ENCODE measurements at places on chromosomes 6 and 20. TPM values are rescaled to one million over a fixed set of nuclear protein-coding genes. Genes with fewer than 3 reads are reported as not detected.

The HEY2 gene
- 6.2 TPM for polyA plus RNA-seq

The SUN5 gene
- not detected for polyA plus RNA-seq

The SEL1L2 gene
- 0.80 TPM for polyA plus RNA-seq

The APCDD1L gene
- polyA plus RNA-seq, result 0.07 TPM

The BIRC7 gene
- polyA plus RNA-seq, result not detected

The DSP gene
- 0.10 TPM for polyA plus RNA-seq

The GPX5 gene
- polyA plus RNA-seq, result not detected

The MUC21 gene
- 0.07 TPM for polyA plus RNA-seq

The TRIM31 gene
- 0.15 TPM for polyA plus RNA-seq

The EEF1A2 gene
- polyA plus RNA-seq, result 952 TPM

The TSHZ2 gene
- polyA plus RNA-seq, result 0.94 TPM

The VGLL2 gene
- polyA plus RNA-seq, result 13.1 TPM

The TAGAP gene
- polyA plus RNA-seq, result 0.06 TPM

The C6orf118 gene
- not detected for polyA plus RNA-seq

The POFUT1 gene
- polyA plus RNA-seq, result 7.8 TPM

DNA sequence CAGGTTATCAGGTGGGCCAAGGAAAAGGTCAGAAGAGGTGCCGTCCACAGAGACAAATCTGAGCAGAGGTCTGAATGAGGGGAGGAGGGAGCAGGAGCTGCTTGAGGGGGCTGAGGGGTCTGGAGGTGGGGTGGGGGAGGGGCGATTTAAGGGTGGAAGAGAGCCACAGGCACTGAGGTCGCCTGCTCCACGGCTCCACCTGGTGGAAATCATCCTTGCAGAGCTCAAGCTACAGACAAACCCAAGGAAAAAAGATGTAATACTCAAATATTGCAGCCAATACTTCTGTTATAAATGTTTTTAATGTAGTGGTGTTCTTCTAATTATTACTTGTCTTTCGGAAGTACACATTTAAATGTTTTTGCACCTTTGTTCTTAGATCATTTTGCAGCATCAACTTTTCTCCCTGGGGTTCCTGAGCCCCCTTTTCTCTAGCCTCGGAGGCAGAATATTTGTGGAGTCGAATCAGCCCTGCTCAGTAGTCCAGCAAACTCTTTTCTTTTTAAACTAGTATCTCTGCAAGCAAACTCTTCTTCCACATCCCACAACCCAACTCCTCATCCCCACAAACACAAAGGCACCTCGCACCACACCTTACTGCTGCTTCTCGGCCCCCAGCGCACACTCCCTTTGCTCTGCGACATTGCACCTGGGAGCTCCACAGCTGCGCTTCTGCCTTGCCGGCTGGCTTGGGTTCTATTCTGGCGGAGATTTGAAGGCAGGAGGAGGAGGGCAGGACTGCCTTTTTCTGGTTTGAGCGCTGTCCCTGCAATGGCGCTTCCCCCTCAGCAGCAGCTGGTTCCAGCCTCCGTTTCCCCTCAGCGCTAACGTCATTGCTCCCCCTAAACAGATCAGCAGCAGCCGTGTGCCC lies 51.0 kb upstream of the TFAP2A start:
- DNase-seq, result no peak

DNA sequence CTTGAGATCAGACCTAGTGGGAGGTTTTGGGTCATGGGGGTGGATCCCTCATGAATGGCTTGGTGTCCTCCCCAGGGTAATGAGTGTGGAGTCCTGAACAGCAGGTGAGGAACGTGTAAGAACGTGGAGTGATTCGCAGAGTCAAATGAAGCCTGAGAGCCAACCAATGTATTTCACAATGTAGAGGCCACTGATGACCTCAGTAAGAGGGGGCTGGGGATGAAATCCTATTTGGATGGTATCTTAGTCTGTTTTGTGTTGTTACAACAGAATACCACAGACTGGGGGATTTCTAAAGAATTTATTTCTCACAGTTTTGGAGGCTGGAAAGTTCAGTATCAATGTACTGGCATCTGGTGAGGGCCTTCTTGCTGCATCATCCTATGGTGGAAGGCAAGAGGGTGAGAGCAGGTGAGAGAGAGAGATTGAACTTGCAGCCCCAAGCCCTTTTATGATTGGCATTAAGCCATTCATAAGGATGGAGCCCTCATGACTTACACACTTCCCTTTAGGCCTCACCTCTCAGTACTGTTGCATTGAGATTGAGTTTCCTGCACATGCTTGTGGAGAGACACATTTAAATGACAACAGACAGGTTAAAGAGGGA lies 47.3 kb upstream of the HIVEP1 start:
- DNase-seq, result no peak

- no peak for DNase-seq
Observed at GRCh38 chr20:39631557-39631956, 669.4 kb downstream of the DHX35 start.

- DNase-seq, result no peak
Observed at GRCh38 chr6:140040396-140040795, 665.9 kb upstream of the CITED2 start.

- no peak for DNase-seq
Observed at GRCh38 chr20:63471981-63472831, at the start of gene KCNQ2. Gene KCNQ2, minus strand, starts transcription at chr20:63472655. Its CDS starts 192 bp downstream, at chr20:63472463.

- peak; percentile 48 for DNase-seq
Observed at GRCh38 chr6:150251566-150252186, 108.8 kb downstream of the PPP1R14C start.

- no peak for DNase-seq
Observed at GRCh38 chr6:127859956-127860355, 40.9 kb downstream of the THEMIS start.

DNA sequence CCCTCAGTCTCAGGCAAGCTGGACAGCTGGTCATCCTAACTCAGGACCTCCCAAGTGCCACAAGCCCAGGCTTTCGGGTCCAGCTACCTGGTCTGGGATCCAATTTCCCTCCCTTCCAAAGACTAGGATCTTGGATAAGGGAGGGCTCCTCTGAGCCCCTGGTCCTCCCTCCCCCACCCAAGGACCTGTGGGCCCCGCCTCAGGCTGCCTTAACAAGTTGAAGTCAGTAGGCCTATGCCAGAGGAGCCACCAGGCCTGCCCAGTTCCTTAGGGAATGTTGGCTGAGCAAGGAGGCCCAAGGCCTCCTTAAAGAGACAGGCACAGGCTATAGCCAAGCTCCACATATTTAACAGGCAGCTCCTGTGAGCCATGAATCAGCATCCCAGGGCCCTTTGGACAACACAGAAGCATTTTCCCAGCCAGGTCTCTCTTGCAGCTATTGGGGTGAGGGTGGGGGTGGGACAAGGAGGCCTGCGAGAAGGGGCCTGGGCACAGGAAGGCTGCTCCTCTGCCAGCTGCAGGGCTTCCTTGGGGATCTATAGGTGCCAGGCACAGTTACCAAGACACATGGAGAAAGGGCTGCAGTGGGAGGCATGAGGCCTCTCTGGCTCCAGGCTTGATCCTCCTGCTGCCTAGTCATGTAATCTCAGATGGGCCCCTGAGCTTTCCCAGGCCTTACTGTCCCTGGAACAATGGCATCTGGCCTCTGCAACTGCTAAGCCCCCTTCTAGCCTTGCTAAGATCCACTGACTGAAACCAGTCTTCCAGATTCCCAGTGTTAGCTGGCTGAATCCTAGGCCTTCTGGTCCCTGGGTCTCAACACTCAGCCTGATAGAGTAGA lies 27.4 kb upstream of the NOL4L start:
- DNase-seq, result no peak

DNA sequence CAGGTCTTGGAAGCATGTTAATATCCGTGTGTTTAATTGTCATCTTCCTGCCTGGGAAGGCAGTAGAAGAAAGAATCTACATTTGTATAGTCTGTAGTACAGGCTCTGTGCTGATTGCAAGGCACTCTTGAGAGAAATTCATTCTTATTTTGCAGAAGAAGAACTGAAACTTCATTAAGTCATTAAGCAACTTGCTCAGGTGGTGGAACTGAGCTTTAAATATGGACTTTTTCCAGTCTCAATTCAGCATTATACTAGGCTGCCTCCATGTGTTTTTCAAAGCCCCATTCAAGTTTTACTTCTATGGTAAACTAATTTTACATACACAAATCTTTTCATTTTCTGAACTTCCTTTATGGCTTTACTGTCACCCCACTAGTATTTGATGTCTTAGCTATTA lies 18.7 kb downstream of the ZNF451 start:
- no peak for DNase-seq

GRCh38 chr6:141443032-141443431 lies 689.7 kb upstream of the GJE1 start:
- no peak for DNase-seq

DNA sequence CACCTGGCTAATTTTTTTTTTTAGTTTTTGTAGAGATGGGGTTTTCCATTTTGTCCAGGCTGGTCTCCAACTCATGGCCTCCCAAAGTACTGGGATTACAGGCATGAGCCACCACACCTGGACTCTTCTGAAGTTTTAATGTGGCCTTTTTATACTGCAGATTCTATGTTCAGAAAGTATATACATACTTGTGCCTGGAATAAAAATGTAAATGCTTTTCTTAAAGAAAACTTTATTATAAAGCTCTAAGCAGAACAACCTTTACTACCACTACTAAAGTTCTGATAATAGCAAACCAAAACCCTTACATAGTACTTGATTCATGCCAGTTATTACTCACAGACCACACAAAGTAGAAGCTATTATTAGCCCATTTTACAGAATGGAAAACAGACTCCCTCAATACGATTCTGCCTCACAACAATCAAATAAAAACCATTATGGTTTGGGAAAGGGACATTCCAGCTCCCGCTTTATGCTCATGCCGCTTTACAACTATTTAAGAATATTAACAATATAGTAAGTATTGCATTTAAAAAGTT lies 5.3 kb downstream of the PHIP start:
- DNase-seq, result no peak

DNA sequence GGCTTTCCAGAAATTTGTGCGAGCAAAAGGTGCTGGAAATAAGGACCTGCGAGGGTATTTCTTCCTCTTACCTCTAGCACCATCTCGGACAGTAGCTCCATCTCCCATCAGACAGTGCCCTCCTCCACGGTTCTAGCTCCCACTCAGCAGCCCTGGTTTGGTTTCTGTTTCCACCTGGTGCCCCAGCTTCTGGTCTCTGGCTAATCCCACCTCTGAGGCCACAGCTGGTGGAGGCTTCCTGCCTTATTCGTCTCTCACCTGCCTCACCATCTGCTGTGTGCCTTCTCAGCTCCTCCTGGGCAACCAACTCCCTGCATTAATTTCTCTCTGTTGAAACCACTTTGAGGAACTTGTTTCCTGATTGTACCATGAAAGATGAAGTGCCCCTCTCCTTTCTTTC lies 162.4 kb upstream of the CDYL start:
- no peak for DNase-seq

DNA sequence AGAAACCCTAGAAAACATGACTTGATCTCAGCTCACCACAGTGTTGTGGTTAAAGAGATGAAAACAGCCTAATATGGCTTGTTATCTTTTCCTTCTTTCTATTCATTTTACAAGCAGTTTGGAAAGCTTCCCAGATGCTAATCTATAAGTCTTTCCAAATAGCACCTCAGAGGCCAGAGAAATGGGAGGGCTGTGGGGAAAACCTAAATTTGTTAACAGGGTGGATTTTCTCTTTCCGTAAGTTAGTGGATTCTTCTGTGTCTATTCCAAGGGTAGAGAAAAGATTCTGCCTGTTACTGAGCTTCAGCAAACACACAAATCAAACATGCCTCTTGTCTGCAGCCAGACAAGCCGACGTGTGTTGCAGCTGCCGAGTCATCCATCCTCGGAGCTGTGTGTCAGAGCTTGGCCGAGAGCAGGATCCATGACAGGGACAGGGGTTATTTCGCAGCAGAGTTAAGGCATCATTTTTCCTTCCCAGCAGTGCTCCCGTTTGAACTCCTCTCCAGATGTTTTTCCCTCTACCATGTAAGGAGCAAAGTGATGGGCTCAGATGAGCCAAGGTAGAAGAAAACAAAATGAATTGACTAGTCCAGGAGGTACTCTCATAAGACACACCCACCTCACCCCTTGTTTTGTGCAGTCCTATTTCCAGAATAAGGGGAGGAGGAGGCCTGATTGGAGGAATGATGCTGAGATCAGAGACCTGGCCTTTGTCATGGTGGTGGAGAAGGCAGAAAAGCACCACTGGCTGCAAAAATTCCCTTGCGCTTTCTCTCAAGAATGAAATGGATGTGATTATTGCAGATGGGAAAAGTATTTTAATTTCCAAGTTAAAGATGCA lies 560.0 kb downstream of the C6orf118 start:
- DNase-seq, result no peak

DNA sequence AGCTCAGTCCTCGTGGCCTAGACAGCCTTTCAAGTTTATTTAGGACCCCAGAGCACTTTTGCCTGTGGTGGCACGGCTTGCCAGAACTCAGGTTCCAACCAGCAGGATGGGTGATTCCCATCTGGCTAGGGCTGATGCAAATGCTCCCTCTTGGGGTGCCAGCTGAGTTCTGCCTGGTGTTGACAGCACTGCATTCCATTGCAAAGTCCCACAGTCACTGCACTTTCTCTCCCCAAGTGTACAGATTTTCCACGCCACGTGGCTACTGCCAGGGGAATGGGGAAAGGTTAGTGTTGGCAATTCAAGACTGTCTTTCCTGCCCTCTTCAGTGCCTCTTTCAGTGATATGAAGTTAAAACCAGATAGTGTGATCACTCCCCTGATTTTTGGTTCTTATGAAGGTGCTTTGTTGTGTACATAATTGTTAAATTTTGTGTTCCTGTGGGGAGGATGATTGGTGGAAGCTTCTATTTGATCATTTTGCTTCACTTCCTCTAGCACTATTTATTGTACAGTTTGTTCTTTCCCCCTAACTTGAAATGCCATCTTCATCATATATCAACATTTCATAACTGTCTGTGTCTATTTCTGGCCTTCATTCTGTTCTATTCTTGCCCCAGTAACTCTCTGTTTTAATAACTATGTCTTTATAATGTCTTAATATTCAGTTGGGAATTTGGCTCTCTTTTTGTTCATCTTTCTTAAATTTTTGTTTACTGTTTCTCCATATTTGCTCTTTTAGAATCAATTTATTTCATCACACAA lies 86.2 kb downstream of the CFAP61 start:
- peak; percentile 24 for DNase-seq

- no peak for DNase-seq
Observed at GRCh38 chr6:116380346-116380745, 9.6 kb downstream of the DSE start.

DNA sequence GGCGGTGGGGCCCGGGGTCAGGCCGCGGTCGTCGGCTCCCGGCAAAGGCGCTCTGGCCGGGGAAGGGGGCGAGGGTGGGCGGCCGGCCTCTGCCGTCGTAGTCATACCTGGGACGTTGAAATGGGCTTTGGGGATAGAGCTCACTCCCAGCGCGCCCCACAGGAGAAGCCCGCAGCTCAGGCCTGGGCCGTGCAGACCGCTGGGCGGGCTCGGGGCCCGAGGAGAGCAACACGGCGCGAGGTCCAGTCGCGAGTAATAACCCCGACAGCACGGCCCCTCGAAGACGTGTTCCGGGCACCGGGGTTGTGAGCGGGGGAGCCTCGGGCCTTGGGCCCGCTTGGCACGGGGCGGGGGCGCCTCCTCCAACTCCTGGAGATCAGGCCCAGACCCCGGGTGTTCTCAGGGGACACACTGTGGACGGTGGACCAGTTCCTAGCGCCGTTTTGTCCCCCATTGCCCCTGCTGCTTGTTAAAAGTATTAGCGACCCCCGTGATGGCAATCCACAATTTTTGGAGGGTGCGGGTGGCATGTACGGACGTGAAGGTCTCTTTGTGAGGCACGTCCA lies 10.9 kb downstream of the FOXC1 start:
- DNase-seq, result no peak

GRCh38 chr6:16743664-16744210 lies 17.5 kb downstream of the ATXN1 start:
- DNase-seq, result no peak
